ENCODE measurements at places on chromosomes 2 and 18.

- peak; percentile 52 for ATAC-seq
Observed at GRCh38 chr2:824954-825353, 125.7 kb upstream of the SNTG2 start.

DNA sequence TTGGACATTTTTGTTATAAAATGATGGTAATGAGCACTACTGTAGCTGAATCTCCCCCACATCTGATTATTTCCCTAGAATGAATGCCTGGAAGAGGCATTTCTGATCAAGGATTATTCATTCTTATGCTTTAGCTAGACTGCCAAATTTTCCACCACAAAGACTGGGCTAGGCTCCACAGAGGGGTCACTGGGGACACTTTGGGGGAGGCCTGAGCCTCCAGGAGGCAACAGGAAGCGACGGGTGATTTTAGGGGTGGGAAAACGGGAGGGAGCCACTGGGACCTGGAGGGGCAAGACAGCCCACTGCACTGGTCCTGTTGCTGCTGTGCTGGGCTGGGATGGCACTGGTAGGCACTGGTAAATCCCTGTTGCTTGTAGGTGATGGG is 2.4 kb upstream of the ASB1 start:
- no peak for ATAC-seq

- peak; percentile 56 for ATAC-seq
Observed at GRCh38 chr2:46116553-46116991, 180.6 kb upstream of the EPAS1 start.

GRCh38 chr2:101112772-101113157 is 38.4 kb downstream of the TBC1D8 start:
- ATAC-seq: no peak

DNA sequence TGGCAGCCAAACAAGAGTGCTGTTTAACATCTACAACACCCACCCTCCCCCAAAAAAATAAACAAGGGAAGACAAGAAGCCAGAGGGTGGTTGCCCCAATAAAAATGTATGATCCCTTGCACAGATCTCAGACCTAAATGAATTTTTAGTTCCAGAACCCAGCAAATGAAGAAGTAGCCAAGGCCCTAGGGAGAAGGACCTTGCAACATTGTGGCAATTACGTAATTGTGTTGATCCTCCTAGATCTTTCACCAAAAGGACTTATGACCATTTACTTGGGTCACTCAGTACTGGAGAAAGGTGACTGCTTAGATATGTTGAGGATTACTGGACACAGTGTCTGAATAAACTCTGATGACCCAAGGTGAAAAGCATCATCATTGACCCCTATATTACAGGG is 1393.8 kb downstream of the LRP1B start:
- no peak for ATAC-seq

DNA sequence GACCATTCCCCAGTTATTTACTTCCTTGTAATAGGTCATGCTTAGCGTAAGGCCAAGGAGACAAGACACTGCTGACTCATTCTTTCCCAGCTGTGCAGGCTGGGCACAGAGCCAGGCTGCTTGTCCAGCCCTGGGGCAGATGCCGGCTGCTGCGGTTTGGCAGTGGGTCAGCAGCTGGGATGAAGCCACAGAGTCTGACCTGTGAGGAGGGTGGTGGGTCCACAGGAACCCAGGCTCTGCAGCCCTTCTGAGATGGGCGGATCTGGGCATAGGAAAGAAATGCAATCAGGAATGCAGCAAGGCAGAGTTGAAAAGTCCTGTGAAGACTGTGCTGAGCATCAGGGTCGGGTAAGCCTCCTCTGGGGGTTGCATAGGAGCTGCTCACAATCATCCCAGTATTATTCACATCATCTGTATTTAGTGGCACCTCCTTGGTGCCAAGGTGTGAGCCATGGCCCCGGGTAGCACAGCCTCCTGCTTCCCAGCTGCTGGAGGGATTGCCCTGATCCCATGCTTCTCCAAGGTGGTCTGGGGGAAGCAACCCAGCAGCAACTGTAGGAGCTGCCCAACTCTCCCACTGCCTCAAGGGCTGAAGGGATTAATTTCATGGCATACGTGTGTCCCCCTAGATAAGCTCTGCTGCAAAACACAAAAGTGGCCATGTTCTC is 139.0 kb downstream of the DDX1 start:
- peak; percentile 87 for ATAC-seq

DNA sequence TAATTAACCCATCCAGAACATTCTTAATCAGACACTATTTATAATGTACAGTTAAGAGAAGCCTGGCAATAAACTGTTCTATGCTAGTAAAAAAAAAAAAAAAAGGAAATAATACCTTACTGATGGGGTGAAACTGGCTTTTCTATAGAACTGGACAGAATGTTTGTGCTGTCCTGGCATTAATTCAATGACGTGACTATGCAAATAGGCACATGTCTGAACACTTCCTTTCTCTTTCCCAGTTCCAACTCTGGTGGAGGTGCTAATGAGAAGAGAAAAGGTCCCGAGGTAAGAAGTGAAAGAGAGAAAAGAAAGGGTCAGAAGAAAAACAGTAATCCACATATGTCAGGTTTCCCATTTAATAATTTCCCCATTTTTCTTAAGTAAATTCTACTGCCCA is 508.4 kb downstream of the ZEB2 start:
- no peak for ATAC-seq

GRCh38 chr2:209976698-209977385 is 25.6 kb upstream of the RPE start:
- ATAC-seq: no peak

- ATAC-seq: peak; percentile 48
Observed at GRCh38 chr18:54805571-54806334, 22.5 kb upstream of the RAB27B start.

DNA sequence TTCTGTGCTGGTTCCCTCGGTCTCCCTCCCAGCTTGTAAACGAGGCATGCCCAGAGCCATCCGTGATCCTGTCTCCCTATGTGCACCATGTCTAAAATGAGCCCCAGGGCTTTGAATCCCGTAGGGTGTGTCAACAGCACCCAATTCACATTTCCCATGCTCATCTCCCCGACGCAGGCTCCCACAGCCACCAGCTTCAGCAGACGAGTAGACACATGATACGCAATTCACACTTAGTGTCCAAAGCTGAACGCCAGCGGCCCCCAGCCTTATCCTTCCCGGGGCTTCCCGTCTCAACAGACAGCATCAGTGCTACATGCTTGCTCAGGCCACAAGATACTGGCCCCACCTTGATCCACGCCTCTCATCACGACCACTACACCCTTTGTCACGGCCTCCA is 88.1 kb downstream of the EIPR1 start:
- no peak for ATAC-seq

DNA sequence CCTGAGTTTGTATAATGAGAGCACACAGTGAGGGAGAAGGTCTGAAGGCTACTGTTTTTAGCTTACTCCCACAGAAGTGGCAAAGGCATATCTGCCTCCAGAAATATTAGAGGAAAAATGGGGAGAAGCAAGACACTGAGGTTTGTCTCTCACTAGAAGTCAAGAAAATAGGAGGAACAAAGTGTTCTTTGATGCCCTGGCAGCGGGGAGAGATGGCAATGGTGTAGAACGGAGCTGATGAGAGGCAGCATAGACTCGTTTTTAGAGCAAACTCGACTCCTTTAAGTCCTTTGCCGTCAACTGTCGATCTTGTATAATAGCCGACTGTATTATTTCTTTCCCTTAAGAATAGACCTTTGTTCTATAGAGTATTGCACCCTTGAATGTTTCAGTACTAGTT is 73.8 kb downstream of the ANKRD44 start:
- ATAC-seq: no peak

GRCh38 chr2:24214880-24215279 is 40.0 kb downstream of the FAM228A start:
- ATAC-seq: no peak

GRCh38 chr18:58590254-58590653 is 38.6 kb downstream of the ALPK2 start:
- peak; percentile 62 for ATAC-seq

- ATAC-seq: no peak
Observed at GRCh38 chr18:39435996-39436395, 1870.4 kb upstream of the CELF4 start.

DNA sequence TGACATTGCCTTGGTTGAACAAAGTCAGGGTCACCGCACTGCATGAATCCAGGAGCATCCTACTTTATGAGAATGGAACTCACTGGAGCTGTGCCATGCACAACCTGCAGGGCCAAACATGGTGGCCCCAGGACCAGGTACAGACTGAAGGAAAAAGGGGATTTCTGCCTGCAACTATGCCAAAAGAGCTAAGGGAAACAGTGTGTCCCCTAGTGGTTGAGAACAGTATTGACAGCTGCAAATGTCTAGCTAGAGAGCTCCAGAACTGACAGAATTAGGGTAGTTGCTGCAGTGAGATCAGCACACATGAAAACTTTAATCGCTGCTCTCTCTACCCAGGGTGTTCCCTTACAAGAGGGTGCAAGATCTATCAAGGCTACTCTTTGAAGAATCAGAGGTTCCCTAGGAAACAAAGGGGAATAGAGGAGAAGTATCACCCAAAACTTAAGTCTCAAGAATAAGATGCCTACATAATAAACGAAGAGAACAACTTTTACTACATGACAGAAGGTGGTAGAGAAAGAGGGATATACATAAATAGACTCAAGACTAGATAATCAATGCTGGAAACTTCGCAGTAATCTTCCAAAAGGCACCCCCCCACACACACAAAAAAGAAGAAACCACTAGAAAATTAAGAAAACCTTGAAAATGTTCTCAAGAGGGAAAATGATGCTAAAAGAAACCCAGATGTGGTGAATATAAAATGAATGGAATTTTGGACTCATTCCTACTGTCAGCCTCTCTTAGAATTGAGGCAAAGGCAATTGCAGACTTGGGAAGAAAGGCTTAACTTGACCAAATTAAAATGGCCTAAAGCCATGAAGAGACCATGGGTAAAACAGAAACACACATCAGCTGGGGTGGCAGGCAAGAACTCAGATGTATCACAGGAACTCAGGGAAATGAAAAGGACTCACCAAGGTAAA is 43.6 kb upstream of the IHH start:
- no peak for ATAC-seq

DNA sequence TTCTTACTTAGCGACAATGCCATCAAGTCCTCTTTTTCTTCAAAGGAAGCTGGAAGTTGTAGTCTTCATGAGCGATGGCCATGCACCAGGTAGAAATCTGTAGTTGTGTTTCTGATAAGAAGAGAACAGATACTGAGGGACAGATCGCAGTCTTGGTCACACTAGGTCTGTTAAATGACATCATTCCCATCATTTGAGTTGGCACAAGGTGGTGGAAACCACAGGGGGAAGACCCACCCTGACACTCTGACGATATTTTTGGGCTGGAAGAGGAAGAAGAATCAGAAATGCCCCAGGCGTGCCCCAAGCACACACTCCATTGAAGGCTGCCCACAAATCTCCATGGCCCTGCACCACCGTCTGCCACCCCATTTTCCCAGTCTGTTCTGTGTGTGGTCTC is 89.0 kb upstream of the BOD1L2 start:
- no peak for ATAC-seq

GRCh38 chr18:62526098-62527025 is 3.5 kb downstream of the ZCCHC2 start:
- ATAC-seq: peak; percentile 28

- no peak for ATAC-seq
Observed at GRCh38 chr18:46693996-46694395, 37.0 kb upstream of the LOXHD1 start.

- ATAC-seq: no peak
Observed at GRCh38 chr2:42844366-42844765, 52.0 kb upstream of the HAAO start.

- ATAC-seq: no peak
Observed at GRCh38 chr2:6977113-6977741, 60.0 kb downstream of the RNF144A start.

DNA sequence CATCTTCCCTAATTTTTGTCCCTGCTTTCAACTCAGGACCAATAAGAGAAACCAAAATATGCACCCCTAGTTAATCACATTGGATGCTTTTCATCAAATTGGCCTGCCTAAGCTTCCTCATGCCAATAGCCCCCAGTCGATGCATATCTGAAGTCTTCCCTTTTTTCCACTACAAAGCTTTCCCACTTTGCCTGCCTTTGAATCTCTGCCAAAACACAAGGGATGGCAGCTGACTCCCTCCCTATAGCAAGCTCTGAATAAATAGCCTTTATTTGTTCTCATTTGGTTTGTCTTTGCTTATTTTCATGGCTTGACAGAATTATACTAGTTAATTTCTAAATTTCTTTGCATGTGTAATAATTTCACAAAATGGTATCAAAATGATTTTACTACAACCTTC is 621.2 kb downstream of the MBD2 start:
- no peak for ATAC-seq

DNA sequence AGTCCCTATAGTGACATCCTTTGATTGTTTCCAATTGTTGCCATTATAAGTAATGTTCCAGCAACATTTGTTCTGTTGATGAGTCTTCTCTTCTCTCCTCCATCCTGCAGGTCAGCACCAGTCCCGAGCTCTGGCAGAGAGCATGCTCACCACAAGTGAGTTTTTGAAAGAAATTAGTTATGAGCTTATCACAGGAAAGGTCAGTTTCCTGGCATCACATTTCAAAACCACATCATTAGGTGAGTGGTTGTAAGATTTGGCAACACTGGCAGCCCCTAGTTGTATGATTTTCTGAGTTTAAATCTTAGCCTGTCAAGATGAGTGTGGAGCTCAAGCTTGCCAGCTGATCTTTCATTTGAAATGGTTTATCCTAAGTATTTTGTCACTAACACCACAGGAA is 149.6 kb downstream of the ESCO1 start:
- ATAC-seq: no peak

DNA sequence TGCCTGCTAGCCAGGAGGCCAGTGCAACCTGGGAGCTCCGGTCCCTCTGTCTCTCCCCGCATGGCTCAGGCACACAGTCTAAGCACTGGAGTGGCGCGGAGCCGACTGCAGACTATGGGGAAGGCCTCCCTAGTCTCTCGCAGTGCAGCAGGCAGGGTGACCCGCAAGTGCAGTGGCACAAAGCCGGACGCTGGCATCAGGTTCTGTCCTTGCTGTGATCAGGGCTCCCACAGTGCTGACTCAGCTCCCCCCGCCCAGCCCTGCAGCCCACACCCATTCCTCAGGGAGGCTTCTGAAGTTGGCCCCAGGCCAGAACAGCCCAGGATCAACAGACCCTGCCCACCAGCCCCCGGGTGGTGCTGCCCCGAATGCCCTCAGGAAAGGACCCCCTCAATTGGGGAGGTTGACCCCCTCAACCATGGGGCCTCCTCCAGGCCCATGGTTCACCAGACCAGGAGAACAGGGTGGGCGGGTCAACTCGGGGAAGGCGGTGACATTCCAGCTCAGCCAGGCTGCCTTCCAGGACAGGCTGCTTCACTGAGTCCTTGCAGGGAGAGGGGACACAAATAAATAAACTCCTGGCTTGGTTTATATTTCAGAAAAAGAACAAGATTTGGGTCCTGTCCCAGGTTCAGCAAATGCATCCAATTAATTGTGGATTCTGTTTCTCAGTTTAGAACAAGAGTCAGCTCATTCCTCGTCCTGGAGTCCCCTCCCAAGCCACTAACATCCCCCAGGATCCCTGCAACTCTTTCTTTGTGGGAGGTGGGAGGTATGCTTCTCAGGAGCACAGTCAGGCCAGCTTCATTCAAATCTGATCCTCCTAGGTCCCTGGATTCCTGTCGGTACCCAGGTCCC is 12.2 kb downstream of the BIN1 start:
- peak; percentile 85 for ATAC-seq

GRCh38 chr2:232350804-232351685 is 27.5 kb upstream of the ALPP start:
- ATAC-seq: no peak

GRCh38 chr18:22324191-22325131 is 93.3 kb downstream of the CTAGE1 start:
- ATAC-seq: peak; percentile 84

Data from motor neuron (in vitro differentiated cells).